Stimulated activated CD4-positive, alpha-beta T cell treated with anti-CD3 and anti-CD28 coated beads, Interleukin-15, amount 100 ng/mL, for 48 hours (primary cell): ENCODE measurements at places on chromosomes 12 and 14.

- DNase-seq: no peak
Measured at GRCh38 chr12:120941846-120942405, 36.4 kb upstream of the HNF1A start.

DNA sequence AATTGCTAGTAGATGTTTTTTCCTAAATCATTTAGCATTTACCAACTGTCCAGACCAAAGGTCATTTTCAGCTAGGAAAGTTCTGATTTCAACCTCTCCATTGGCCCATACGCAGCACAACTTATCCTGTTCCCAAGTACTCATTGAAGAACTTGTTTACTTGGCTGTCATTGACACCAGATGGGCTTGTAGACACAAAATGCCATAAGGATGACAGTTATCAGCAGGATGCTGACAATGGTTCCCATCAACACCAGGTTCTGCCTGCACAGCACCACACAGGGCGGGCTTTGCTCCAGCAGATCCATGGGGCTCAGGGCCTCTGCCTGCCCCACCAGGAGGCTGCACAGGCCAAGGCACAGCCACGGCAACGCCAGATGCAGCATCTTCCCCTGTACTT is 36.5 kb upstream of the TMPRSS12 start:
- no peak for DNase-seq

DNA sequence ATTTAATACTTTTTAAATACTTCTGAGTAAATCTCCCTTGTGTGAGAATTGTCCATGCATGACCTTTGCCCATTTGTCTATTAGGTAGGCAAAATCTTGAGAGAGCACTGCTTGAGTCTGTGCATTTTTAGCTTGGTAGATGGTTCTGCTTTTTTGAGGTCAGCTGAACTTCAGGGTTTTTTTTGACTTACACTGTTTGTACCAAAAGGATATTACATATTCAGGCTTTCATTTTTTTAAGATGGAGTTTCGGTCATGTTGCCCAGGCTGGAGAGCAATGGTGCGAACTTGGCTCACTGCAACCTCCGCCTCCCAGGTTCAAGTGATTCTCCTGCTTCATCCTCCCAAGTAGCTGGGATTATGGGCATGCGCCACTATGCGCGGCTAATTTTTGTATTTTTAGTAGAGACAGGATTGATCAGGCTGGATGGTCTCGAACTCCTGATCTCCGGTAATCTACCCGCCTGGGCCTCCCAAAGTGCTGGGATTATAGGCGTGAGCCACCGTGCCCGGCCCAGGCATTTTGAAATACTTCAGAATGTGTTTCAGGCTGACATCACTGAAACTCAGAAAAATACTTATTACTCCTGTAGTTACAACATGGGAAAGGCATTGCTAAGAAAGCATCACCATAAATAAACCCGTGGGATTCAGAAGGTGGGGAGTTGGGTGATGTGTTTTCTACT is 11.1 kb downstream of the RASSF3 start:
- DNase-seq: no peak

DNA sequence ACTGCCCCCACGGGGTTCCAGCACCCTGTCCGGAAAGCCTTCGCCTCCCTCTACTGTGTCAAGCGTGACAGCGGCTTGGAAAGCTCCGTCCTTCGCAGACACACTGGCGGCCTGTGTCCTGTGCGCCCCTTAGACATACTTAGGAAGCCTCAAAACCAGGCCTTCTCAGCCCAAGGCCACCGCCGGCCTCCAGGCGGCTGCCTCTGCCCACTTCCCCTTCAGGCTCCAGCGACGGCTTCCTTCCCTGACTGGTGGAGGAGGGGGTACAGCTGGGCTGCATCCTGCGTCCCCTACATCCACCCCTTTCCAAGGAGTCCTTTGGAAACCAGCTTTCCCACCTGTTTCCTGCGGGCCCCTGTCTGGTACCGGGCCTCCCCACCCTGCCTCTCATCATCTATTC is 2.5 kb upstream of the CACNA2D4 start:
- DNase-seq: no peak

GRCh38 chr12:50187084-50187900 is 20.1 kb upstream of the CERS5 start:
- DNase-seq: peak; percentile 35

DNA sequence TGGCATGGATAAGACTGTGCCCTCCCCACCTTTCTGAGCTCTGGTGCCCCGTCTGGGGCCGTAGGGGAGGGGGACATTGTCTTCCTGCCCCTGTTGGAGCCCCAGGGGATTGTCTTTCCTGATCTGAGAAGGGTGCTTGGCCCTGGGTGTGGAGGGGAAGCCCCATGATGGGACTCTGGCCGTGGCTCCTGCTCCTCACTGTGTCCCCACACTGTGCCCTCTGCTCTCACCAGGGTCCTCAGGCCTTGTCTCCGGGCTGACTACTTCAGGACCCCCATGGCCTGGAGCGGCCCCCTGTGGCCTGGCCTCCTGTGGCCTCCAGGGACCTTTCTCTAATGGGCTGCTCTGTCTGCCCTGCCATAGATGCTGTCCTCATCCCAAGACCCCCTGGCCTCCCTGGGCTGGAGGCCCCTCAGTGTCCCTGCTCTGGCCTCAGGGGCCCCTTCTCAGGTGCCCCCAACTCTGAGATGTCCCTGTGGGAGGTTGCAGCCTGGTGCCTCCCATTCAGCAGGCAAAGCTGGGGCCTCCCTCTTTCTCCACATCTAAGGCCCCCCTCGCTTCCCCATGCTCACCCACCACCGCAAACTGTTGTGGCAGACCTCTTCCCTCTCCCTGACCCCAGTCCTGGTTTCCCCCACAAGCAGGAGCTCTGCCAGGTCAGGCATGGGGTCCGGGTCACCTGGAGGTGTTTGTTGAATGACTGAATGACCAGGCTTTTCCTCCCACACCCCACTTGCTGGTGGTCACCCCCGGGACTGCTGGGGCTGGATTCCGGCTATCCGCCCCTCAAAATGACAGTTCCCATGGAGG is 4.0 kb downstream of the KIF26A start:
- no peak for DNase-seq

DNA sequence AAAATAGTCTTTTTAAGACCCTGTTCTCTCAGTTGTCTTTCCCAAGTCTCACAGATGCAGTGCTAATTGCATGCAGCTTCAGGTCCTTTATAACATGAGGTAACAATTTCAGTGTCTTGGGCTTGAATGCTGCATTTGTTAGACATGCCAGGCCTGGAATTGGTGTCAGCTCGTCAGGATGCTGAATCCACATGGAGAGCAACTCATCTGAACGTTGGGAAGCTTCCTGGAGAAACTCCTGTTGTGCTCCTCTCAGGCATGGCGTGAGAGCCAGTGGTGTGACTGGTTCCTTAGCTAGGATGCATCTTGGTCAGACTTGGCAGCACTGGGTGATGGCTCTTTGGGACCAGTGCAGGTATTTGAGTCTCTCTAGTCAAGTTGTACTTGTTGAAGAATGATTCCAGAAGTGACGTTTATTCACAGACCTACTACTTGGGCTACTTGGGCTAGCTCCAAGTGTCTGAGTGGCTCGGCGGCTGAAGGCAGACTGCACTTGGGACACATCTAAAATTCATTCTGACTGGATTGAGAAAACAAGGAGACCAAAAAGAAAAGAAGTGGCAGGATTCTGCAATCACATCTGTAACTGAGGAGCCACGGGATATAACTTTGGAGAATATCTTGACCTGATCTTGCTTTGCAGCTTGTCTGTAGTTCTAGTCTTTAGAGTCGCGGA is 134.8 kb upstream of the ARHGAP5 start:
- no peak for DNase-seq

DNA sequence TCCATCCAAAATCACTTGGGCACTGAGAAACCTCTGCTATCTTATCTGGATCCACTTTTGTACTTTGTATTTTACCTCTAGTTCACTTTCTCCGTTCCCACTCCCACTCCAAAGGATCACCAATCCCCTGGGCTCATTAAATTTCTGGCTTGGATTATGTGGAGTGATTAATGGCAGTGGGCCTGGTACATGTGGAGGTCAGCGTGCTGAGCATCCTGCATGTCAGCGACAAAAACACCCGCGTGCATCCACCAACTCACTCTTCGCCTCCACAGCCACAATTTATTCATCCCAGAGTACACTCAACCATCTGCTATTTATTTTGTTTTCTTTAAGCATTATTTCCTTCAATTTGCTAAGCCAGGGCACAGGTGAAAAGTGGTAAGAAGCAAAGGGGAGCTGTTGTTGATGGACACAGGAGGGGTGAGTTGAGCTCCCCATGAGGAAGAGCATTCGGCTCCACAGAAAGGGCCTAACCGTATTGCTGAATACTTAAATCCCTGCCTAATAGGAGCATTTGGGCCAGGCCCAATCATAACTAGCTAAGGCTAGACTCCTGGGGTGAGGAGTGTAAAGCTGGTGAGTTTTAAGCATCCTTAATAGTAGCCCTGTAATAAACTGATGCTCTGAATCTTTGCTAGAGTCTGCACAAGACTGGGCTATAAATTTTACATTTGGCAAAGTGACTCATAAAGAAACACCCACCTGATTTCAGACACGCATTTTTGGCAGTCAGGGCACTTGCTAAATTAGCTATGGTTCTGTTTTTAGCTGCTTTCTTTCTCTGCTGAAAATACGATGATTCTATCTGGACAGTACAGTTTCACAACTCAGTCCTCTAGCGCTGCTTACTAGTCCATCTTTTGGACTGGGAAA is 137.8 kb downstream of the SLC25A21 start:
- DNase-seq: no peak

DNA sequence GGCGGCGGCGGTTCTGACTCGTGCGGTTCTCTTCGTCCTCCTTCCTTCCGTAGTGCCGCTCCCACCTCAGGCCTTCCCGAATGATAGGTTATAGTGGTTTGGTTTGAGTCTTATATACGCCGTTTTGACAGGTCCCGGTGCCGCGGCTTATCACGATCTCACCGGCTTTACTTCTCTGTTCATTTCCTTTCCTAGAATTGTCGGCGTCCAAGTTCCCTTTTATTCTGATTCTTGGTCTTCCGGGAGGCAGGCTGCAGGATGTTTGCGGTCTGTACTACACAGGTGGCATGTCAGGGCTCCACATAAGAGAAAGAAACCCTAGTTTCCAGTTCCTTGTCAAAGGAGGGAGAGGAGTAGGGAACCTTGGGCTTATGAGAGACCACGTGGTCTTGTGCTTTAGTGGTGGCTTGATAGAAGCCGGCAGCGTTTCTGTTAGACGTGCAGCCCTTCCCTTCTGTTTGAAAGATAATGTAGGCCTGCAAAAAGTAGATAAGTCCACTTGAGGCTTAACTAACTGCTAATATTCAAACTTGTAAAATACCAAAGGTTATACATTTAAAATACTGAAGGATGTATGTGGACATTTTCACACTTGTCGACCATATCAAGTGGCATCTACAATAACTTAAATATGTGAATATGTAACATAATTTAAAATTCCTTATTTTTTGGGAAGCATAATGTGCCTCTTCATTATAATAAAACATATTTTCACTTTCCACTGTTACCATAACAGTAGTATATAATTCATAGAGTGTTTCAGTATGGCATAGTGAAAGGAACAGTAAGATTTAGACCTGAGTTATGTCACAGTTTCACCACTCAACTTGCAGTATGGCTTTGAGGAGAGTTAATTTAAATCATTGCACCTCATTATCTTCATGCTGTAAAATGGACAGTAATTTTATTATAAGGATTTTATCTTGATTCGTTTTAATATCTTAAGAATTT is 804 bp downstream of the USP15 start:
- peak; percentile 8 for DNase-seq

DNA sequence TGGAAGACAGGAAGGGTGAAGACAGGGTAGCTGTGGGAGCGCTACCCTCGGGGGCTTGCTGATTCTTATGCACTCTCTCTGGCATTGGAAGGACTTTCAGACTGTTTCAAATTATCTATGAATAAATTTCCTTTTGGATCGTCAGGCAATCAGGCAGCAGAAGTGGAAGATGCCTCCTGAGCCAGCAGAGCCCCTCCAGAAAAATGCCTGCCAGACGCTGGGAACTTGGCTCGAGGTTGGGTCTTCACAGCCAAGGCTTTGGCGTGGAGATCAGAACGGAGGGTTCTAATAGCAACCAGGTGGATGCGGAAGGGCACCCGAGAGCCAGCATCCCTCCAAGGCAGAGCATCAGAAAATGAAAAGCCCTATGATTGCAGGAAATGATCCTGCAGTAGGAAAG is 119.2 kb upstream of the RFLNA start:
- DNase-seq: no peak

DNA sequence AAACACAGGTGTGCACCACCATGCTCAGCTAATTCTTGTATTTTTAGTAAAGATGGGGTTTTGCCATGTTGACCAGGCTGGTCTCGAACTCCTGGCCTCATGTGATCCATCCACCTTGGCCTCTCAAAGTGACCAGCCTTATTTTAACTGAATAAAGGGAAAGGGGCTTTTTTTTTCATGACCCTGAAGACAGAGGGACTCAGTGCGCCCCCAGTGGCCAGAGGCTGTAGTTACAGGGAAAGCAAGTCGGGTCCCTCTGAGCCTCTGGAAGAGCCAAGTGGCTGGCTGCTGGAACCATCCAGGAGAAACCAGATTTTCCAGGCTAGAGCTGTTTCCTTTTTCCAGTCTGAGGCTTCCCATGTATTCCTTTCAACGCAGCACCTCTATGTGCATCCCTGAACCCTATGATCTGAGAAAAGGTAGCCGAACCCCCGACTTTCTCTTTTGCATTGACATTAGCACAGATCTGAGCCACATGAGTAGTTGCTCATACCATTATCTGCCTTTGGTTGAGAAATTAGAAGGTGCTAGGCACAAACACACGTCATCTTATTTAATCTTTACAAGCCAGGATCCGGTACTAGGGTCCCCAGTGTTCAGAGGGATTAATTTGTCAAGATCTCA is 342.7 kb downstream of the CACNA1C start:
- peak; percentile 11 for DNase-seq

DNA sequence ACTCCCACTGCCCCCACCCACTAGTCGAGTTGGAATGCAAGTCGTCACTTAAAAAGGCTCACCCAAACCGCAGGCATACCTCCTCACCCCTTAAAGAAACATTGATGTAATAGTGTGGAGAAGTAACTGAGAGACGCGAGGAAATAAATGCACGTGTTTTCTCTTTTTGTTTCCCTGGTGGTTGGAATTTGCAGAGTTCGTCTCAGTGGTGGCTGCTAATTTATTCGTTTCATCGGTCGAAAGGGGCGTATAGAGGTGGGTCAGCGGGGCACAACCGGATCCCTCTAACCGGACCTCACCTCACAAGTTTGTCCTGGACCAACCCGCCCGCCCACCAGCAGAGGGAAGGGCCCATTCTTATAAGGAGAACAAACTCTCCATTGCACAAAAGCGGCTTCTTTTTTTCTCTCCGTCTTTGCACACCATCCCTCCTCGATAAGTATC is 5.0 kb upstream of the NPAS3 start:
- DNase-seq: no peak

- no peak for DNase-seq
Measured at GRCh38 chr14:35078082-35078481, 32.0 kb downstream of the FAM177A1 start.

GRCh38 chr14:104813286-104813685 is 12.4 kb downstream of the ZBTB42 start:
- DNase-seq: no peak

DNA sequence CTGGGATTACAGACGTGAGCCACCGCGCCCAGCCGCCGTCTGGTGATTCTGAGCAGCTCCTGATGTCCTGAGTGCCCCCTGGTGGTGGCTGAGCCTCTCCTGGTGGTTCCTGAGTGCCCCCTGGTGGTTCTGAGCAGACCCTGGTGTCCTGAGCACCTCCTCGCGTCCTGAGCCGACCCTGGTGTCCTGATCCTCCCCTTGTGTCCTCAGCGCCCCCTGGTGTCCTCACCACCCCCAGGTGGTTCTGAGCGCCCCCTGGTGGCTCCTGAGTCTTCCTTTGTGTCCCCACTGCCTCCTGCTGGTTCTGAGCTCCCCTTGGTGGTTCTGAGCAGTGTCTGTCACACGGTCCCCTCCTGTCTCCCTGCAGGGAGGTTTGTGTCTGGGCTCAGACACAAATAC is 1304.9 kb downstream of the TMEM121 start:
- DNase-seq: peak; percentile 78
